ENCODE measurements at places on chromosomes 11 and 22.
A peak's percentile ranks its signal among the peaks of the same experiment; 100 is the strongest.

GRCh38 chr11:9642894-9643293, 21.0 kb upstream of the SWAP70 start:
- DNase-seq, result no peak

- DNase-seq, result no peak
Observed at GRCh38 chr11:28763876-28764275, 655.7 kb downstream of the METTL15 start.

DNA sequence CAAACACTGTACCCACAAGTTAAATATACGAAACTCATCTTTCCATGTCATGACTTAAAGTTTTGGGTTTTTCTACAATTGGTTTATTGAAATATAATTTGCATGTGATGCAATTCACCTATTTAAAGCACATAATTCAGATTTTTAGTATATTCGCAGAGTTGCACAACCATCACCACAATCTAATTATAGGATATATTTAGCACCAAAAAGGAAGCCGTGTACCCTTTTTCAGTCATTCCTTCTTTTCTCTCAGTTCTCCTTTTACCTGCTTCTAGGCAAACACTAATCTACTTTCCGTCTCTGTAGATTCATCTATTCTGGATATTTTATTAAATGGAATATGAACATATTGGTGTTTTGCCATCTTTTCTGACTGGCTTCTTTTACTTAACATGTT, 1458.1 kb upstream of the TENM4 start:
- DNase-seq, result no peak

DNA sequence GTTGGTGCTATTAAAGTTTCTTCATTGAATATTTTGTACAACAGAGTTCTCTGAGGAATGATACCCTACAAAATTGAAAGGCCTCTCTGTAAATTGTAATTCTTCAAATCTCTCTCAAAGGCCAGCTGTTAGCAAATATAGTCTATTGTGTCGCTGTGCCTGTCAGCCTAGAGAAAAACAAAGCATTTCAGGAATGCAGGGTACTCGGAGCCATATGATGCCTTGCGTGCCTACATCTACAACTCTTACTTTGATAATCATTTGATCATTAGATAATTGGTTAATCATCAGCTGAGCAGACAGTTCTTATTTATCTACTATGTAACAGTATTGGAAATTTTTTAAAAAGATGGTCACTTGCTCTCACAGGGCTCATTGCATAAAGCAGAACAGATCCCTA, 67.3 kb downstream of the RNF169 start:
- DNase-seq, result no peak

- no peak for DNase-seq
Observed at GRCh38 chr11:1298695-1299492, 10.5 kb downstream of the TOLLIP start.

- no peak for DNase-seq
Observed at GRCh38 chr11:33396361-33396760, 139.2 kb downstream of the HIPK3 start.

GRCh38 chr11:85170184-85170583, 457.0 kb downstream of the DLG2 start:
- DNase-seq, result no peak

DNA sequence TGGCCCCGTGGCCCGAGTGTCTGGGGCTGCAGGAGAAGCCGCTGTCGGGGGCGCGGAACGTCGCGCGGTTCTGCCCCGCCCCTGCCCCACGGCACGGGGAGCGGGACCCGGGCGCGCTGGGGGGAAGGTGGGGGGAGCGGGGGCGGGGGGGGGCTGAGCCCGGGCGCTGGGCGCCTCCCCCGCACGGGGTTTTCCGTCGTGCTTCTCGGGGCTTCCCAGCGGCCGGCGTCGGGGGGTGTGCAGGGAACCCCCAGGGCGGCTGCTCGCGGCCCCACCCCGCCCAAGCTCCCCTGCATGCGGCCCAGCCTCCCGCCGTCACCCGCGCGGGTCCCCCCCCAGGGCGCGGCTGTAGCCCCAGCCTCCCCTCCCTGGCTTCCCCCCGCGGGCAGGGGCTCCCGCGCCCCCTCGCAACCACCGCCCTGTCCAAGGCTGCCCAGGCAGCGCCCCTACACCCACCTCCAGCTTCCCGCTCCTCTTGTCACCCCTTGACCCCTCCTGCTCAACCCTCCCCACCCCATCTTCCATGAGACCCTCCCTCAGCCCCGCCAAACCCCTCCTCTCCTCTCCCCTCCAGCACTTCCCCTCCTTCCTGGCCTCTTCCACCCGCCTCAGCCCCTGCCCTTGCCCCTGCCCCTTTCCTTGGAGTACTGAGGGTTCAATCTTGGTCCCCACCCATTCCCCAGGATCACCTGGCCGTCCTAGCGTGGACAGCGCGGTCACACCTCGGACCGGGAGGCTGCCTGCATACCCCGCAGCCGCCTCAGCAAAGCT, 1.7 kb downstream of the IL17REL start:
- peak; percentile 58 for DNase-seq

GRCh38 chr11:113249491-113249763, 65.0 kb upstream of the TTC12 start:
- no peak for DNase-seq

DNA sequence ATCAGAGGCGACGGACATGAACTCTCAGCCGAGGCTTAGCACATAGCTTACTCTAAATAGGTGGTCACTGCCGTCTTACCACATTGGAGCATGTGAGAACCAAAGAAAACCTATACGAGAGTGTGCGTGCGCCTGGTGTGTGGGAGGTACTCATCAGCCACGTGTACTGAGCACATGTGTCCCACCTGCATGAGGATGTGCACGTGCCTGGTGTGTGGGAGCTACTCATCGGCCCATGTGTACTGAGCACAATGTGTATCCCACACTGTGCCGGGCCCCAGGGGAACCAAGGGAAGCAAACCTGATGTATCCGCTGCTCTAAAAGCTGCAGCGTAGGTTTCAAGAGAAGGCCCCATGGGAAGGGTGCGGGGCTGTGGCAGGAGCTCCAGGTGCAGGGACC, 56.4 kb downstream of the ANO1 start:
- DNase-seq, result no peak

- no peak for DNase-seq
Observed at GRCh38 chr11:76739798-76740197, 43.4 kb upstream of the TSKU start.

DNA sequence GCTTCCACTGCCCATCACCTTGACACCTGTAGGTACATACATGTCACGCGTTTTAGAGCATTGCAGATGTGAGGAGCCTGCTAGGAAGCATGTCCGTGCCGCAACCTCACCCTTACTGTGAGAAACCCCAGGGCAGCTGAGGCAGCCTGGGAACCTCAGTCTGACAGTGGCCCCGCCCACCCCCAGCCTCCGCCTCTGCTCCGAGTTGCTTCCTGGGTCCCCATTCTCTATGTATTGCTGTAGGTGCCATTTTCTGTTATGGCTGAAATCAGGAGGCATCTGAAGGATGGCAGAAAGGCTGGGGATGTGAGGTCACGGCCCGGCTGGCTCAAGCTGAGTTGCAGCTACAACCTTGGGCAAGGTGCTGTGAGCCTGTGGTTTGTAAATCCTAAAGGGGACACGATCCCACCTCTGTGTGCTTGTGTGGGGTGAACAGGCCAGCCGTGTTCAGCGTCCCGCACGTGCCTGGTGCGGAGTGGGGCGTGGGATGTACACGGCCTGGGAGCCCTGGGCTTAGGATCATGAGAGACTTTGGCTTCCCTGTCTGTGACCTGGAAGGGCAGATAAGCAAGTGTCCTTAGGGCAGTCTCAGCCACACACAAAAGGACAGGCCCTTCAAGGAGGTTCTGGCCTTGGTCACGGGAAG, 102.7 kb downstream of the PHF21B start:
- no peak for DNase-seq

DNA sequence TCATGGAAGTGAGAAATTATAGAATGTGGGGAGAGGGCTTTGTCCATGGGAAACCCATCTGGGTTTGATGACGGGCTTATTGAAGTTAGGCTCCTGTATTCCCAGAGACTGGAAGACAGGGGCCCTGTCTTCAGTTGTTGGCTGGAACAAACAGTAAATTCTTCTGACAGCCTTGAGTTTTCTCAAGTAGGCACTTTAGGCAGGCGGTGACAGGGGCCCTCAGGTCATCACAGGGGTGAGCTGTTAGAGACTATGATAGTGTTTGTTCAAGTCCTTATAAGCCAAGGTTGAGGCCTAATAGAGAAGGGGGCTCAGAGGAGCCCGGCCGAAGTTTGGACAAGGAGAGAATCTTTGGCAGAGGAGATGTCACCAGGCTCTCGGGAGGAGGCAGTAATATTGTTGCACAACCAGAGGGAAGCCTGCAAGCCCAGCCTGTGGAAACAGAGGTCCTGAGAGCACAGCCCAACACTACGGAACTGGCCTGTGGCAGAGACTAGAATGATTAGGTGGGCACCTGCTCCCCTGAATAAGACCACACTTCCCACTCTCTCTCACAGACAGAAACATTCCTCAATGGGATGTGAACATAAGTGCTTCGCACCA, 20.2 kb upstream of the IL17RA start:
- no peak for DNase-seq

- no peak for DNase-seq
Observed at GRCh38 chr11:122697636-122698167, 42.2 kb downstream of the UBASH3B start.

- no peak for DNase-seq
Observed at GRCh38 chr11:10770626-10771254, 19.7 kb downstream of the CTR9 start.

DNA sequence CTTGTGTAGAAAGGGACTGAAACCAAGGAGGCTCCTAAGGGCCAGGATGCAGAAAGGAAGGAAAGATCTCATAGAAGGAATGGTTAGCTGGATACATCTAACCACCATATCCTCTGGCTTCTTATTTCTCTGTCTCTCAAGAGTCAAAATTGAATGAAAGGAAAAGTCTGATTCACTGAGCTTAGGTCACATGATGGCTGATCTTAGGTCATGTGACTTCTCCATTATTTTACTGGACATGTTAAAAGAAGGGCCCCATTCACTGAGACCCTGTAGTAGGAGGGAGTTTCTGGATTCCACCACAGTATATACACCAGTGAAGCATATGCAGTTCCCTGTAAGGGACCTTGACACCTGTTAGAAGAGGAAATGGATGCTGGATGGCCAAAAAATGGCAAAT, 516.6 kb downstream of the NELL1 start:
- DNase-seq, result no peak

DNA sequence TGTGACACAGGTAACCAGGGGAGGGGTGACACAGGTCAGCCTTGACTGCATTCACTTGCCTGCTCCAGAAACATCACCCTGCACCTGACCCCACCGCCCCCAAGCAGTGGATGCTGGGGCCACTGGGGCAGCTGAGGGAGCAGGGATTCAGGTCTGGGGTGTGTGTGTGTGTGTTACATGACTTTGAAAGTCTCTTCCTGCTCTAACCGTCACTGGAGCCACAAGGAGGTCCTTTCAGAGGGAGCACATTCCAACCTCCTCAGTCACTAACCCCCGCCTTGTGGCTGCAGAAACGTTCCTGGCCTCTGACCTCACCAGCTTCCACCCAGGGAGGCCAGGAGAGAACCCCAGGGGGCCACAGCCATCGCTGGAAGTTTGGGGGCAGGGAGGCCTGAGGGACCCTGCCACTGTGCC, 2.9 kb upstream of the FOSL1 start:
- no peak for DNase-seq

- no peak for DNase-seq
Observed at GRCh38 chr22:46894081-46894671, 131.7 kb downstream of the TBC1D22A start.

DNA sequence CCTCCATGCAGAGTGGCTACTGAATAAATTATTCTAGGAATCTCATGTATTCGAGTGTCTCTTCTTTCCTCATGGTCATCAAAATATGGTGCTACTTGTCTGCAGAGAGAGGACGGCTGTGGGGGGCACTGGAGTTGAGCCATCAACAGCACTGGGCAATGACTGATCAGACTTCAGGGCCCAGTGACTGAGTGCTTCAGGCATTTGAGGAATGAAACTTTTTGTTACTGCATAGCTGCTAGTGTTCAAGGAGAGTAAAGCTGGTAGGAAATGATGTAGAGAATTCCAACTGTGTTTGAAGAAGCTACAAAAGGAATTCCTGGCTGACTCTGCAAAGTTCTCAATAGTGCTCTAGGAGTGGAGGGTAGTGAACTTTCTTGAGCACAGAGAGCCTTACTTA, 277.7 kb downstream of the CADM1 start:
- no peak for DNase-seq

- DNase-seq, result no peak
Observed at GRCh38 chr22:35155403-35156025, 89.6 kb downstream of the ISX start.

GRCh38 chr11:112297248-112297866, 36.7 kb upstream of the PLET1 start:
- no peak for DNase-seq

DNA sequence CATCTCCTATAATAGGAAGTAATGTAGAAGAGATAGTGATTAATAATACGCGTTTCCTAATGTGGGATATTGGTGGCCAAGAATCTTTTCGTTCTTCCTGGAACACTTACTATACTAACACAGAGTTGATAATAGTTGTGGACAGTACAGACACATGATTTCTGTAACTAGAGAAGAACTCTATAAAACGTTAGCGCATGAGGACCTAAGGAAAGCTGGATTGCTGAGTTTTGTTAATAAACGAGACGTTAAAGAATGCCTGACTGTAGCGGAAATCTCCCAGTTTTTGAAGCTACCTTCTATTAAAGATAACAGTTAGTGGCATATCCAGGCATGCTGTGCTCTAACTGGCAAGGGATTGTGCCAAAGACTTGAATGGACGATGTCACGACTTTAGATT, 83.3 kb downstream of the GGT1 start:
- DNase-seq, result no peak

DNA sequence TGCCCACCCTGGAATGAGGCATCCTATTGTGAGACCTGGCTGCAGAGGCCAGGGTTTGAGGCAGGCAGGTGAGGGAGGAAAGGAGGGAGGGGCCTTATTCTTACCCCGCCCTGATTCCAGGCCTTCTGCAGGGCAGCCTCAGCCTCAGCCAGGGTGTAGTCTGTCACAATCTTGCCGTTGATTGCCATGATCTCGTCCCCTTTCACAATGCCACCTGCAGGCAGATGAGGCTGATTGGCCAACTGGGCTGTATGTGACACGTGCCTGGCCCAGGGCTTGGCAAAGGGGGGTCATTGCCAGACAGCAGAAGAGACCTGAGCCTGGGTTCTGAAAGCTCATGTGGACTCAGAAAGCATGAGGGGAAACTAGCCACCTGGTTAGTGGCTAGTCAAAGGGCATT, 21.4 kb upstream of the ABCC8 start:
- no peak for DNase-seq

GRCh38 chr11:94862926-94863880, 95.0 kb downstream of the AMOTL1 start:
- DNase-seq, result no peak

GRCh38 chr11:94754335-94754734, 13.8 kb upstream of the AMOTL1 start:
- DNase-seq, result no peak

All from T-helper 1 cell (primary cell).